Activated CD8-positive, alpha-beta memory T cell treated with anti-CD3 and anti-CD28 coated beads for 1 hour (primary cell): ENCODE measurements at places on chromosomes 4 and X.

DNA sequence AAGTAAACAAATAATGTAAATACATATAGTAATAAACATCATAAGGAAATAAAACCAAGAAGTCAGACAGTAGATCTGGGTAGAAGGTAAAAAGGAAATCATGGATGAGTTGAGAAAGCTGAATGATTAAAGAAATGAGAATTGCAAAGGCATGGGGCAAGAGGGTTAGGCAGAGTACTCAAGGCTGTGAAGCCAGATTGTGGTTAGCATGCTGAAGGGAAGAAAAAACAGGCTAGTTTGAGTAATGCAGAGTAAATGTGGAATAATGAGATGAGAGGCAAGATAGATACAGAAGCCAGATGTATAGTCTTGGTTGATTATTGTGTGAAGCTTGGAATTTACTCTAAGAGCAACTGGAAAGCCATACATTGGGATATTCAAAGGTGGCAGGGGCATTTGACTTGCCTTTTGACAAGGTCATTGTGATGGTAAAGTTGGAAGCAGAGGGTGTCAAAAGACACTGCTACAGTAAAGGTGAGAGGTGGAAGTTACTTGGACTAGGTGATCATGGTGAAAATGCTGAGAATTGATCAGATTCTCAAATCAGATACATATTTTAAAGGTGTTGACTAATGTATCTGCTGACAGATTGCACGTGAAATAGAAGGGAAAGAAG lies 307.0 kb downstream of the FSTL5 start:
- DNase-seq = no peak

DNA sequence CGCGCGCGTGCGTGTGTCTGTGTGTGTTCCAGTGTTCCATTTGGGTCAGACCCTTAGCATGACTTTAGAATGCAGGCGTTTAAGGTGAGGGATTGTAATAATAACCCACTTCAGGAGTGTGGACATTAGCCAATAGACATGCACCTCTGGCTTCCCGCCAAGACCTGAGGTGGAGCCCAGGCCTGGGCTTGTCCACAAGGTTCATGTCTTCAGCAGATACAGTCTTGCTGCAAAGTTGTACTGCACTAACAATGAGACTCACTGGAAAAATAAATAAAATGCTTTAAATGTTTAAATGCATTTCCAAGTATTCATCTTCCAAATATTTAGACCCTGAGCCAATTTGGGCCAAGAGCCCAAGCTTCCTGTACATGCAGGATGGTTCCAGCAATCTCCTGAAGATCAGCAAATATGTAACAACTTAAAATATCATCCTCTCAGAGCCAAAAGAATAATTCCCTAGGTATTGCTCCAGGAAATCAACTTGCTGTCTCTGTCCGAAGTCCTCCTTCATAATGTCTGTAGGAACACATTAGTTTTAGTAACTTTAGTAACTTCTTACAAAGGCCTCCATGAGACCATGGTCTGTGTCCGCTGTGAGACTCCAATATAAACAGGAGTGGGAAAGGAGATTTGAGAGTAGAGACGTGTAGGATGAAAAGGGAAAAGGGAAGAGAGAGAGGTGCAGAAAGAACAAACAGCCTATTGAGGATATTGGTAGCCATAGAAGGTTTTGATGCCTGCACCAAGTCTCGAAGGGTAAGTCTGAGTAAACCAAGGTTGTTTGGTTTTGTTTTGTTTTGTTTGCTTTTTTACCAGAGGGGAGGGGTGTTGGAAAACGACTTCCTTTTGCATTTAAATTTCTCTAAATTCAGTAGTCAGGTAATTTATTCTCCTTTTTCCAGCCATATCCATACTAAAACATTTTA lies 98.5 kb upstream of the KLF3 start:
- no peak for DNase-seq

- DNase-seq = no peak
Measured at GRCh38 chr4:140019619-140020347, 134.2 kb downstream of the MAML3 start.

GRCh38 chr4:116531026-116531425 lies 554.4 kb downstream of the TRAM1L1 start:
- DNase-seq = no peak

DNA sequence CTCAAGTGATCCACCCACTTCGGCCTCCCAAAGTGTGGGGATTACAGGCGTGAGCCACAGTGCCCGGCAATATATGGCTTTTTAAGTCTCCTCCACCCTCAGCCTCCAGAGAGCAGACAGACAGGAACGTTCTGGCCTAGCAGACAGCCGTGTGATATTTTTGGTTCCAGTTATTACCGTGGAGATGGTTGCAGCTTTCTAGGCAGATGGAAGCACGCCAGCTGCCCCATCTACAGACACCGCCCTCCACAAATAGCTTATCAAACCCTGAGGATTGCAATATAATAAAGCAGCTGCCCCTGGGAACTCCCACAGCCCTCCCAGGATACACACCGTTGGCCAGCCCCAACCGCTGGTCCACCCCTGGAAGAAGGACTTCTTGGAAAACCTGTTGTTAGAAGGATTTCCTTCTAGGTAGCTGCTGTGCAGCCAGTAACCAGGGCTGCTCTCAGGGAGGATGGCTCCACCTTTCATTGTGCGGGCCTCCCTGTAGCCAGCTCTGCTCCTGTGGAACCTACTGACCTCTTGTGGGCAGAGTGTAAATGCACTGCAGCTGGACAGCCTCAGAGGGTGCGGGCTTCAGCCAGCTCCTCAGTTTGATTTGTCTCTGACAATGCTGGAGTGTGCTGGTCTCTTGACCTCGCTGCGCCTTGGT lies 44.0 kb downstream of the SLC25A5 start:
- DNase-seq = no peak

- no peak for DNase-seq
Measured at GRCh38 chr4:118774321-118774720, 61.6 kb downstream of the SEC24D start.

DNA sequence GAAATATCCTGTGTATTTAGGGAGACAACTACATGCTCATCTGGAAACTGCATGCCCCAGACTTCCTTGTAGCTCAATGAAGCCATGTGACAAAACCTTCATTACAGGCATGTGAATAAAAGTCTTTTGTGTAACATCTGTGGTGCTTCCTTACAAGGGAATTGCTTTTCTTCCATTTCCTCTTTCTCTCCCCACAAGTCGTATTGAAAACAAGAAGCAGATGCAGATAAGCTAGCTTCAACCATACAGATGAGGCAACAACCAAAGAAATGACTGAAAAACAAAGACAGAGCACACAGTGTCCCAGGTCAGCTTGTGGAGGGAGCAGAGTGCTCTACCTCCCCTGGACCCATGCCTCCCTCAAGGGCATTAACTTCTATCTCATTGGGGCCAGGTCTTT lies 115.8 kb upstream of the INPP4B start:
- DNase-seq = no peak

GRCh38 chr4:159855731-159856130 lies 752.9 kb downstream of the RAPGEF2 start:
- no peak for DNase-seq

- DNase-seq = no peak
Measured at GRCh38 chr4:19241895-19242294, 1009.8 kb upstream of the SLIT2 start.

GRCh38 chr4:101858641-101859040 lies 68.1 kb downstream of the BANK1 start:
- no peak for DNase-seq

DNA sequence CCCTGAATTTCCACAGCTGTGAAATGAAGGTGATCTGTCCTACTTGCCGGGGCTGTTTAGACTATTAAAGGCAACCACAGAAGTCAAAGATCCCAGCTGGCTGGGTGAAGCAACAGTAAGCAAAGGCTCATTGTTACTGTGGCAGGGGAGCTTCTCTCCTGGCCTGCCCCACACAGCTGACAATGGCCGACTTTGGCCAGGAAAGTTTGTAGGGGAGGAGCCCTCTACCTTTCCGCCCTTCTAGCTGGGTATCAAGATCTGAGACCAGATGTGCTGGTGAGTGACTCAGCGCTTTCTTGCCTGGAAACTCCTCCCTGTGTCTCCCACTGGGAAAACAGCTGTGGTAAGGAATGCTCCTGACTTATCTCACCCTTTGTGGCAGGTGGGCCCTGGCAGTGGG lies 21.1 kb downstream of the RASSF6 start:
- no peak for DNase-seq

- DNase-seq = no peak
Measured at GRCh38 chr4:74366367-74366911, 1.5 kb downstream of the EREG start.

DNA sequence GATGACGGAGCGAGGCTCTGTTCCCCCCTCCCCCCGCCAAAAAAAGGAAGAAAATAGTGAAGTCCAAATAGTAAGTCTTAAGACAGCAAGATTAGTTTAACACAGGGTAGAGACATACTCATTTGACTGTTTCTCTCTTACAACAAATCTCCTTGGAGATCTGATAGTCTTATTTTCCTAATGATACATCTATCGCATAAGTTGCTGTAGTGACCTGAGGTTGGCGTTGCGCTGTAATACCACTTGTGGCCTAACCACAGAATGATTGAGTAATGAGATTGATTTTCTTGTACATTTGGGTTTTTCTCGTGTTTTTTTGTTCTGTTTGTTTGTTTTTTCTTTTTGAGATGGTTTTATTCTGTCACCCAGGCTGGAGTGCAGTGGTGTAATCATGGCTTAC lies 27.2 kb downstream of the OCIAD1 start:
- DNase-seq = no peak

DNA sequence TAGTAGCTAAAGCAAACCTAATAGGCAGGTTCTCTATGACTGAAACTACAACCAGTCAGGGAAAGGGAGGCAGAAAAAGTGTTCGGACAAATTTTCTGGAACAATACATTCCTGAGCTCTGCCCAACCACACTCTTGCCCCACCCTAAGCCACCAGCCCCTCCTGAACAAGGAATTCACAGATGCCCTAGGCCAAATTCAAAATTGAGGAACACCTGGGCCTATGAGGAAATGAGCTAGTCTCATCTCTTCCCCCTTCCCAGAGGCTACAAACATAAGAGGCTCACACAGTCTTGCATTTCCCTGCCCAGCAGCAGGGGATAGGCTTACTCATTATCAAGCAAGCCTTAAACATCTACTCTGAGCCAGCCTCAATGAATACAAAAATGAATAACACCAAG lies 284.7 kb downstream of the ZNF674 start:
- no peak for DNase-seq

DNA sequence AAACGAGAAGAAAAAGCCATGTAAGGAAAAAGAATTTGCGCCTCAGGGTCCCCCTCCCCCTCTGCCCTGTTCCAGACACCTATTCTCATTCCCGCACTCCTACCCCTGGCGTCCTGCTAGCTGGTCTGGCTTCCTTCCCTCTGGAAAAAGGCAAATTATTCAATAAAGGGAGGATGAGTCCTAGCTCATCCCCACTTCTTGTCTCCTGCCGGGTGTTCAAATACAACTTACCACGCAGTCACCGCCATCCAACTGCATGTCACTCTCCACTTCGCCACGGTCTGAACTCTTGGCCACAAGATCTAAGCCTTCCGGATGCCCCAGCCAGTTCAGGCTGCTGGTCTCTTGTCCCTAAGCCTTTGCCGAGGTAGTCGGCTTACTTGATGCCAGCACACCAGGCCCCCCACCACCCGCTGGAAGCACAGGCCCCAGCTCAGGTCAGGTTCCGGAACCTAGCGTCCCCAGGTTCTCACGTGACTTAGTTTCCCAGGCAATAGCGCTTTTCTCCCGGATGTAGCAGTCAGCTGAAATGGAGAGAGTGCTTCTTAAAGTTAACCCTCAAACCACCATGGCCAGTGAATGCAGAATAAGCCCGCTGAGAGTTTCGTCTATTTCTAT lies 209.6 kb upstream of the SPIN4 start:
- peak; percentile 9 for DNase-seq

DNA sequence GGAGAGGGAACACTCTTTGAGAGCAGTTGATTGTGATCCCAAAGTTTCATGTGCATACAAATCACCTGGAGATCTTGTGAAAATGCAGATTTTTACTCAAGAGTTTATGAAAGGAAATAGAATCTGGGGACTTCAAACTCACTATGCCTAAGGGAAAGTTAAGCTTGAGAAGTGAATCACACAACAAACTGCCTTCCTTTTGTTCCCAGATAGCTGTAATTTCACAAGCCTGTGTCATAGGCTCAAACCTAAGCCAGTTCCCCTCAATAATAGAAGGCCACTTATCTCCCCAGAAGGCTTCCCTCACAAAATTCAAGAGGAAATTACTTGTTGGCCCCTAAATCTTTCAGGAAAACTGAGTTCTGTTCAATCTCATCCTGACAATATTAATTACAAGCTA lies 132.8 kb upstream of the MAGEB16 start:
- DNase-seq = no peak

- DNase-seq = peak; percentile 10
Measured at GRCh38 chr4:109434007-109434971, 674 bp downstream of the SEC24B start.

DNA sequence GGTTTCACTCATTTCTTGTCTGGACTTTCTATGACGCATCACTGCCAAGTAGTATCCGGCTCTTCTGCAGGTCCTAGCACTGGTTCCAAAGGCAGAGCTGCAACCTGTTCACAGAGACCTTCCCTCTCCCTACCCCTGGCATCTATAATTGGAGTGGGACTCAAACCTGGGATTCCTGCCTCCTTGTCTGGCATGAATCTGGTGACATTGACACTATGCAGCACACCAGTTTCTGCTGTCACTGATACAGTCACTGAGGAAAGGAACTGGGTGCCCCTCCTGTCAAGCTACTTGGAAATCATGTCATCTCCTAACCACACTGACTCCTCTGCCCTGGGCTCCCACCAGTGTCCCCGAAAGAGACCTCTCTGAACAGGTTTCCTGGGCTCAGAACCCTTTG lies 33.1 kb upstream of the EFNB1 start:
- no peak for DNase-seq

GRCh38 chr4:6377626-6378492 lies 94.6 kb downstream of the PPP2R2C start:
- no peak for DNase-seq

GRCh38 chr4:174324236-174324635 lies 40.5 kb downstream of the CEP44 start:
- no peak for DNase-seq

GRCh38 chr4:163350672-163351071 lies 7.0 kb downstream of the NPY5R start:
- no peak for DNase-seq

- DNase-seq = no peak
Measured at GRCh38 chr4:48067536-48067935, 51.0 kb downstream of the NIPAL1 start.

GRCh38 chr4:156638334-156638733 lies 333.3 kb downstream of the PDGFC start:
- DNase-seq = no peak

- no peak for DNase-seq
Measured at GRCh38 chrX:100405424-100405823, 4.6 kb downstream of the PCDH19 start.
